ENCODE measurements at places on chromosomes 4 and X. TPM values are rescaled to one million over a fixed set of nuclear protein-coding genes. Genes with fewer than 3 reads are reported as not detected.

BMPR1B gene
- total RNA-seq = 0.19 TPM

ZAR1 gene
- not detected for total RNA-seq

STK26 gene
- total RNA-seq = 1.4 TPM

H2BW2 gene
- not detected for total RNA-seq

FMR1NB gene
- not detected for total RNA-seq

Data from bladder microvascular endothelial cell (primary cell).